ENCODE measurements at places on chromosomes 6 and 20. TPM values are rescaled to one million over a fixed set of nuclear protein-coding genes. Genes with fewer than 3 reads are reported as not detected.

DNA sequence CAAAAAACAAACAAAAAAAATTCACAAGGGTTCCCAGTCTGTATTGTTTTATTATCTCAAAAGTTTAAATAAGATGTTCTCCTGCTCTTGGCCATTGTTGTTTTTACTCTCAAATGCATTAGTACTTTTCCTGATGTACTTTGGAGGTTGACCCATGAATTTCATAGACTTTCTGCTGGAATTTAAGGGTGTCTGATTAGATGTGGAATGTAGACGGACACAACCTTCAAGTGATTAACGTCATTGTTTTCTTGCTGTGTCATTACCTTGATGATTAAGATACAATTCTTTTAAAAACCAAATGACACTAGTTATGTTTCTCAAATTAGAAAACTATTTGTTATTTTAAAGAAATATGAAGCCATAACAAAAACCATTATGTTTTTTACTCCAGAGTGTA is 421.4 kb upstream of the RUNX2 start:
- peak; percentile 8 for DNase-seq

- DNase-seq, result no peak
Measured at GRCh38 chr6:28682542-28682941, 156.9 kb downstream of the GPX5 start.

DNA sequence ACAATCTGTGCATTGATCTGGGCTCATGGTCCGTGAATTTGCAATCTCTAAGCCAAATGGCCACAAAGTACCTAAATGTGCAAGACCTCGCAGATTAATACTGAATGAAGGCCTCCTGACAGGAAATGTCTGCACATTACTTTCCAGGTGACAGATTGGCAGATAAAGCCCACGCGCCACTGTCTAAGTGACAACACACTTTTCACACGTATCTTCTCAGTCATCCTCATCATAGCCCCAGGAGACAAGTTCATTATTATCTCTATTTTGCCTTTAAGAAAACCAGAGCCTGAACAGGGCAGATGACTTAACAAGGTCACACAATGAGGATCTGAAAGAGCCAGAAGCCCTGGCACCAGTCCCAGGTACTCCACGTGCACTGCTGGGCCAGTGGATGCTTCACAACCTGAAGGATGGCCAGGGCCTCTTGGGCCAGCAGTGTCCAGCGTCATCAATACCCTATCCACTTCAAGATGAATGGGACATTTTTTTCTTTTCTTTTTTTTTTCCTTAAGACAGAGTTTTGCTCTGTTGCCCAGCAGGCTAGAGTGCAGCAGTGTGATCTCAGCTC is 266.3 kb downstream of the PTPRT start:
- no peak for DNase-seq

DNA sequence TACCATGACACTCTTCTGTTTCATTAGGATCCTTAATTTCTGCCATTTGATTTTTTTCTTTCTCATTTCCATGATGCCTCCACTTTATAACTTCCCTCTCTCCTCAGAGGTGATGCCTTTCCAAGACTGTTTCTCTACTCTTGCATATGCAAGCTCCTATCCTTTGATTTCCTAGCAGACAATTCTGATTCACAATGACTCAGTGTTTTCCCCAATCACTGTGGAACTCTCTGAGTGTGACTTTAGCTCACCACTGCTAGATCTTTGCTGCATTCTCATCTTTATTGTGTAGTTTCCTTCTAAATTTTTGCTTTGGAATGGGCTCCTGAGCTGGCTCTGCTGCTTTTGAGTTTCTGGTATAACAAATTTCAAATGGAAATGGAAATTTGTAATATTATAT is 184.9 kb downstream of the TINAG start:
- peak; percentile 81 for DNase-seq

DNA sequence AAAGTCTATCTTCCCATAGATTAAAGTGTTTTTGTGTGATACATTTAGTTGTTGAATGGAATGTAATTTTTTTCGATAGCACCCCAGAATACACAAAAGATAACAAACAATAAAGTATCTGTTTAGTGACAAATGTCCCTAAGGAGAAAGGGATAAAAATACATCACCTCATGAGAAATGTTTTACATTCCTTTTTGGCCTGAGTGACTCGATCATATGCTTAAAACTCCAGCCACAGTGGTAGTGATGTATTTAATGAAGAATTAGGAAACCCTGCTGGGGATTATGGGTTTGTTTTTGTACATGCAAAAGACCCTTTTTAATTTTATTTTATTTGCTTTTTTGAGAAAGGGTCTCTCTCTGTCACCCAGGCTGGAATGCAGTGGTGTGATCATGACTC is 4.3 kb upstream of the SGK1 start:
- DNase-seq, result no peak

- no peak for DNase-seq
Measured at GRCh38 chr6:154113392-154113791, 74.4 kb downstream of the OPRM1 start.

The RIMS4 gene
- 0.27 TPM for total RNA-seq

The RCAN2 gene
- 8.0 TPM for total RNA-seq

The TRIM31 gene
- not detected for total RNA-seq

The IRF4 gene
- not detected for total RNA-seq
